ENCODE measurements at places on chromosomes 11 and 22. TPM values are rescaled to one million over a fixed set of nuclear protein-coding genes. Genes with fewer than 3 reads are reported as not detected.

The OTOG gene
- not detected for total RNA-seq

The SLC22A6 gene
- not detected for total RNA-seq

The GRM5 gene
- 0.08 TPM for total RNA-seq

The SMTNL1 gene
- total RNA-seq: not detected

The ZBTB16 gene
- total RNA-seq: 7.9 TPM

The LMO1 gene
- not detected for total RNA-seq

The IGSF22 gene
- total RNA-seq: not detected

The ZNF214 gene
- 1.8 TPM for total RNA-seq

The LINC01488 gene
- not detected for total RNA-seq

The MUC15 gene
- not detected for total RNA-seq

The TNNI2 gene
- total RNA-seq: 6.0 TPM

The OR8G5 gene
- total RNA-seq: not detected

The PICK1 gene
- 5.2 TPM for total RNA-seq

The OR52B6 gene
- not detected for total RNA-seq

The TMEM191B gene
- total RNA-seq: 2.2 TPM

The MIAT gene
- 0.39 TPM for total RNA-seq

The SUSD2 gene
- 8.9 TPM for total RNA-seq

The OR5A1 gene
- total RNA-seq: not detected

The OR56A4 gene
- not detected for total RNA-seq

The ASPHD2 gene
- 5.5 TPM for total RNA-seq

The MAJIN gene
- not detected for total RNA-seq

The SAA2 gene
- total RNA-seq: not detected

The ELF5 gene
- total RNA-seq: not detected

The CCDC87 gene
- total RNA-seq: not detected

The CYTH4 gene
- 0.39 TPM for total RNA-seq

The NPAS4 gene
- not detected for total RNA-seq

The PLEKHA7 gene
- 1.7 TPM for total RNA-seq

The IL17REL gene
- not detected for total RNA-seq

The TRPM5 gene
- total RNA-seq: not detected

The GGTLC3 gene
- not detected for total RNA-seq

The NXPE1 gene
- total RNA-seq: not detected

The C11orf97 gene
- not detected for total RNA-seq

All from epithelial cell of alveolus of lung (primary cell).